ENCODE measurements at places on chromosomes 7 and 10.

GRCh38 chr10:104925232-104925851 lies 284.3 kb downstream of the SORCS3 start:
- peak; percentile 3 for DNase-seq

DNA sequence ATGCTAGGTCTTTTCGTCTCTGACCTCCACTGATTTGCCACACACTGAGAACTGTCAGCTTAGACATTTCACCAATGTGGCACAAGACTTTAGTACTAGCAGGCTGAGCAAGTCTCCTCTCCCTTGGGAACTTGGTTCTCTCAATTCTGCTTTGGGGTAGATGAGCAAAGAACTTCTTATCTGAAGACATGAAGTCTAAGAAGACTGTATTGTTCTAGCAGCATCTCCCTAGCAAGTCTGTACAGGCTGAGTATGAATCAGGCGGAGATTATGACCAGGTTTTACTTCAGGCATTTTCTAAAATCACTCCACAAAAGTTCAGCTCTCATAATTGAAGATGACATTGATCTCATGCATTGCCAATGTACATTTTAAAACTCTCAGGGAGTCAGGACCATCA lies 23.8 kb upstream of the STN1 start:
- no peak for DNase-seq

- no peak for DNase-seq
Measured at GRCh38 chr7:80505900-80506500, 5.9 kb downstream of the GNAT3 start.

- no peak for DNase-seq
Measured at GRCh38 chr7:22252016-22252415, 104.9 kb downstream of the RAPGEF5 start.

DNA sequence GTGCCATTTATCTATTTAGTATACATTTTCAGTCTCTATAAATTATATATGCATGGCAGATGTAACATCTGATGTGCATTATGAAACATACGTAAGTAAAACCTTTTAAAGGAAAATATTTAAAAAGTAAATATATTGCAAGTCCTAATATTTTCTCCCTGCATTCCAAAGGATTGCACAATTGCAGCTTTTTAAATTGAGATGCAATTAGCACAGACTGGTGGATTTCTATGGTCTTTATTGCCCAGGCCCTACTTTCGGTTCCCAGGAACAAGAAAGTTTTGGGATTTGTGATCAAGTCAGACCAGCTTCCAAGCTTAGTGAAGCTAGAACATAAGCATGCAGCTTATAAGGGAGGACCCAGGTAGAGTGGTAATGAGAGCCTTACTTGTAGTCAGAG lies 337.8 kb downstream of the NRG3 start:
- no peak for DNase-seq

DNA sequence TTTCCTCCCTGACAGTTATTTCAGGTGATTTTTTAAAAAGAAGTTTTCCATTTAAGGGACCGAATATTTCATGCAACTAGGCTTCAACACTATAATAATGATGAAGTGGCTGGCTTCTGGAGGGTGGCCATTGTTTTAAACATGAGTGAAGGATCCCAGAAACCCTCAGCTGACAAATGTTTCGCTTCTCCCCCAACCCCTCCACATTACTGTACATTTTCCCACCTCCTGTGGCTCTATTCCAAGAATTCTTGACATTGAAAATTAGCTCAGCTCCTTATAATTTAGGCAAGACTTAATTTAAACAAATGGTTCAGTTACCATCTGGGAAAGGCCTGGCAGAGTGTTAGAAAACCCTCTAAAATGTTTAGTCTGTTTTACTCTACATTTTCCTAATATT lies 129.9 kb upstream of the CDCA7L start:
- no peak for DNase-seq

DNA sequence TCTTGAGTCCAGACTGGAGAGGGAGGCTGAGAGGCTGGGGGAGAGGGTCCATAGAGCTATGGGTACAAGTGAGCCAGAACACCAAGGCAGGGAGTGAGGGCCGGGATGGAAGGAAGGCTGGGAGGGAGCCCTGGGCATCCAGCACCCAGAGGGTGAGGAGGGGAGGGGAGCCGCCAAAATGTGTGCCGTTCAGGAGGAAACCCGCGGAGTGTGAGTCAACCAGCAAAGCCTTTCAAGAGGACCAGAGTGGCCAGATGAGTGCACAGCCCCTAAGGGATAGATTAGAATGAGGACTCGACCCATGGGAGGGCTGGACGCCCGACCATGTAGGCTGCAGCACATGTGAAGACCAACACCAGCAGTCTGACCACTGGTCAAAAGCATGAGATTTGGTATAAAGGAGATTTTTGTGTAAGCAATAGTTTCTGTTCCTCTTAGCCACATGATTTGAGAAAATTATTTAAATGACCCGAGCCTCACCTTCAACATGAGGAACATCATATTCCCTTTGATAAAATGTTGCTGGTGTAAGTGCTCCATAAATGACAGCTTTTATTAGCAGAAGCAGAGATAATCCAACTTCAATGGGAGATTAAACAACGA lies 179.7 kb upstream of the GRB10 start:
- DNase-seq = no peak

GRCh38 chr10:11358011-11358410 lies 253.4 kb downstream of the USP6NL start:
- DNase-seq = no peak

- DNase-seq = no peak
Measured at GRCh38 chr10:114623661-114624294, 34.3 kb downstream of the ABLIM1 start.

DNA sequence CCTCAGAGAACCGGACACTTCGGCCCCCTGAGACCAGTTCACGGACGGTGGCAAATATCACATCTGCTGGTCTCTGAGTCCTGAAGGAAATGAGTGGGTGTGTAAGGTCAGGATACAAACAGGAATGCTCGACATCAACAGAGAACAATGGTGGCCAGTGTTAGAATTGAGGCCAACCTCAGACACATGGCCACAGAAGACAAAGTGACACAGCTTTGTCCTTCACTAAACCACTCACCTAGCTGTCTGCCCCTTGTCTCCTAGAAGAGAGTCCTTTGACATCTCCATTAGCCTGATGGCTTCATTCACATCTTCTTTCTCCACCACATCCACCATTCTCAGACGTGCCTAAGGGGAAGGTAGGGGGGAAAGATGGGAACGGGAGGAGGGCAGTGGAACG lies 4.3 kb downstream of the COPS6 start:
- no peak for DNase-seq

DNA sequence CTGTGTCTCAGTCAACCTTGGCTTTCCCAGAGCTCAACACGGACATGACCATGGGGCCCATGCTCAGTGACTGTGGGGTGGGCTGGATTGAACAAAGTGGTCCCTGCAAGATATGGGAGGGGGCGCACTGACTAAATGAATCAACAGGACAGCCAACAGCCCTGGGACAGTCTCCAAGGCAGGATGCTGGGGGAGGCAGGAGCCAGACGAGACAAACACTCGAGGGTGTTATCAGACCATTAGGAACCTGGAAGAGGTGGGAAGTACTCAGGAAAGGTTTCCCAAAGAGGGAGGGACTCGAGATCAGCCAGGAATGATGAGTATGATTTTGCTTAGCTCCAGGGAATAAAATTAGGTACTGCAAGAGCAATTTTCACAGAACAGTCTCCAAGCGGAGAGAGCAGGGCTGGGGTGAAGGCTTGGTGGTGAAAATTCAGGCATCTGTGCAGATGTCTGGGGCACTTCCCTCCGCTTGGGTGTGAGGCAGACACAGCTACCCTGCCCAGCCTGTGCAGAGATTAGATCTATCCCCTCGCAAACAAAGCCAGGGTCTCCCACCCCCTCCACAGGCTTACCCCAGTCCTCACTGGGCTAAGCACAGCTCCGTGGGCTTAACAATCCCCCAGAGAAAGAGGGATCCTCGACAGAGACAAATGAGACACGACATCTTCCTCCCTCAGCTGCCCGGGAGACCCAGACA lies 261.1 kb upstream of the ZMIZ1 start:
- no peak for DNase-seq

GRCh38 chr10:114394531-114394930 lies 9.8 kb downstream of the AFAP1L2 start:
- DNase-seq = no peak

GRCh38 chr7:1853986-1854865 lies 184.1 kb downstream of the ELFN1 start:
- DNase-seq = peak; percentile 2

GRCh38 chr7:99876491-99876890 lies 342 bp downstream of the OR2AE1 start:
- no peak for DNase-seq

DNA sequence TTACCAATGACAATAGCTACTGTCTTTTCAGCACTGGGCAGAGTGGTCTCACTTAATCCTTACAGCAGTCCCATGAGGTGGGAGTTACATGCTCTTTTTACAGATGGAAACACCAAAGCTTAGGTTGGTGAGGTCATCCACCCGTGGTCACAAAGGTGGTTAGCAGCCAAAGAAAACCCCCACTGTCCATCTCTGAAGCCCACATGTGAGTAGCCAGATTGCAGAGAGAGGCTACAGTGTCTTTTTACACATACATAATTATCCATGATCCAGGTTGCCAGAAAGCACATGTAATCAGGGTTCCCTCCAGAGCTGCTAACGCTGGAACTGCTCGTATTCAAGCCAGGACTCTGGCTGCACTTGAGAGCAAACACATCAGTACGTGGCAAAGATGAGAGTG lies 24.6 kb upstream of the ANKRD2 start:
- no peak for DNase-seq

GRCh38 chr7:44461387-44461786 lies 29.1 kb downstream of the NUDCD3 start:
- DNase-seq = no peak

GRCh38 chr10:110612087-110612486 lies 32.0 kb upstream of the RBM20 start:
- no peak for DNase-seq

All from effector CD4-positive, alpha-beta T cell (primary cell).